NCI-H2081 (cell line): ENCODE measurements at places on chromosomes 7 and 10.

GRCh38 chr7:38306171-38306570 lies 32.7 kb upstream of the TARP start:
- DNase-seq = no peak

DNA sequence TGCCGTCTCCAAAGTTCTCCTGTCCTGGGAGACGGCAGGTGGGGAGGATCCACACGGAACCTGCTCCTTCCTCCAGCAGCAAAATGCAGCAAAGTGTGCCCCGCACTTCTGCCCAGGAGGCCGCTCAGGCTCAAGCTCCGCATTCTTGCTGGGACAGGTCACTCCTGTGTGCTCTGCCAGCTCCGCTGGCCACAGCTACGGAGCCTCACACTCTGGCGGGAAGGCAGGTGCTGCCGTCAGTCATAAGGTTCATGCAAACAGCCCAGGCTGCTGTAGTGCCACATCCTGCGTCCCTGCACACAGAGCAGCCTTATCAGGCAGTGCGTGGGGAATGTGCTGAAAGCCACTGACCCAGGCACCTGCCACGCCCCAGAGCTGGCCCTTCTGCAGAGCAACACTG lies 22.4 kb downstream of the ADGRA1 start:
- no peak for DNase-seq

DNA sequence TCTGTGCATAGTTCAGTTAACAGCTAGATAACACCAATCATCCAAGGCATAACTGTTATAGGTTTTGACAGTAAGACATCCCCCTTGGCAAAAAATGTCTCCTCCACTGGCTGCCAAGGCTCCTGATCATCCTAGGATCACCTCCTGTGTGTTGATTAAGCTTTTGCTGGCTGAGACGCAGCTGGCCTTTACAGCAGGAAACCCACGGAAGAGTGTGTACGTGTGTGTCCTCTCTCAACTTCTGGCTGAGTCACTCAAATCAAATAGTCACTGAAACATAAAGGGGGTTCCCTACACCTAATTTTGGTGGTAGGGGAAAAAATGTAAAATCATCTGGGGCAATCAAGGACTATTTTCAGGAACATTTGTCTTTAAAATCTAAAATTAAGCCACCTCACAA lies 208.8 kb downstream of the CTNNA3 start:
- DNase-seq = no peak

GRCh38 chr10:70930263-70931000 lies 42.1 kb upstream of the PCBD1 start:
- no peak for DNase-seq

- DNase-seq = peak; percentile 88
Observed at GRCh38 chr7:115676080-115676479, 354.5 kb downstream of the TFEC start.

DNA sequence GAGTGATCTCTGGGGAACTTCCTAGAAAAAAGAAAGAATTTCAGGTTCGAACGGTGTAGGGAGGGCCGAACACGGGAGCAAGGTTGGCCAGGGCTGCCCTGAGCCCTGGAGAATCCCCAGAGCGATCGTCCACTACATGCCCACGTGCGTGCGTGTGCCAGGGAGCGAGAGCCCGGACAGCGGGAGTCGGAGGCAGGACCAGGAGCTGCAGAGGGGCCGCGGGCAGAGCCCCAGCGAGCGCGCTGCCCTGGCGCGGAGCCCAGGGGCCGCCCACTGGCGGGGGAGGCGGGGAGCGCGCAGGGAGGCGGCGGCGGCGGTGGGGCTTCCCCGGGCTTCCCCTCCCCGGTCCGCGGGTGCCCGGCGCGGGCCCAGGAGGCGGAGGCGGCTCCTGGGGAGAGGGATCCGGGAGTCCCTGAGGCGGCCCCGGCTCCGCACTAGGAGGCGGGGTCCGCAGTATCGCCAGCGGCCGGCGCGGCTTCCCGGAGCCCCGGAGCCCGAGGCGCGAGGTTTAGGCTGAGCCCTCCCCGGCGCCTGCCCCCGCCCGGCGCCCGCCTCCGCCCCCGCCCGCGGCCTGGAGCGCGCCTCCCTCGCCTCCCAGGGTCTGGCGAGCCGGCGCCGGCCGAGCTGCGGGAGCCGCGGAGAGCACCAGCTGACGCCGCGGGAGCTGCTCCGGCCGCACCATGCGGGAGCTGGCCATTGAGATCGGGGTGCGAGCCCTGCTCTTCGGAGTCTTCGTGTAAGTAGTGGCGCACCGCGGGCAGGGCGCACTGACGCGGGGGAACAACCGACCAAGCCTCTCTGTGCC lies at the start of gene PLPP4:
Gene PLPP4 (plus strand): TSS at position 602 of the 805 bp plus-strand sequence. CDS start 79 bp downstream, at position 681.
- peak; percentile 13 for DNase-seq

DNA sequence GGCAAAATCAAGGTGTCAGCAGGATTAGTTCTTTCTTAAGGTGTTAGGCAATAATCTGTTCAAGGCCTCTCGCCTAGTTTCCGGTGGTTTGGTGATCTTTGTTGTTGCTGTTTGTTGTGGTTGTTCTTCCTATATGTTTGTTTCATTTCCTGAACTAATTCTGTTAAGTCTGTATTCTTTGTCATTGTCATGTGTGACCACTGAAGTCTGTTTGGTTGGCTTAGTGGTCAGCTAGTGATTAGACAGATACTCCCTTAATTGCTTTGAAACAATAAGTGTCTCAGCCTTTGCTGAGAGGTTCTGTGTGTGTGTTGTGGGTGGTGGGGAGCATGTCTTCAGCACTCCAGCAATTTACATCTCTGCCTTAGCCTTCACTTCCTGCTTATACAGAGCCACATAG lies 46.0 kb downstream of the ABCC2 start:
- DNase-seq = no peak

DNA sequence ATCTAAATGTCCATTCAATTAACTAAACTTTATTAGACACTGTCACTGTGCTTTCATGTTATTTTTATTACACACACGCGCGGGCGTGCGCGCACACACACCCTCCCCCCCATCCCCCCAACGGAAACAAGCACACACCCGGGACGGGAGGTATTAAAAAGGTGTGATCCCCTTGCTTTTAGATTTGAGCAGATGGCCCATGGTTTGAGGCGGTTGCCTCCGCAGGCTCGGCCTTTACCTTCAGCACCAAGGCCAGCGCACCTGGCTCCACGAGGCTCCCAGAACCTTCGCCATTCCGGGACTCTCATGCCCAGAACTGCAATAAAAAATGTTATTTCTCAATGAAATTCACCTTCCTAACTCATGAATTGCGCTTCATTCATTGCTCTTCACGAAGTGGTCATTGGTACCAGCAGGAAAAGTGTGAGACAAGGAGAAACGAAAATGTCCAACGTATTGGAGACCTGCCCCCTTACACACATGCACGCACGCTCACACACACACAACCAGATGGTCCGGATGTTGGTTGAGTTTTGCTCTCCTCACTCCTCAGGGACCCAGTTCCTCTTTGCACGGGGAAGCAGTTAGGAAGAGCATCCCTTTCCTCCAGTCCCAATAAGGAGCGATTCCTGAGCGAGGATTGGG lies 20.8 kb upstream of the PTF1A start:
- DNase-seq = no peak

GRCh38 chr10:77164616-77165311 lies 472.8 kb downstream of the KCNMA1 start:
- no peak for DNase-seq

DNA sequence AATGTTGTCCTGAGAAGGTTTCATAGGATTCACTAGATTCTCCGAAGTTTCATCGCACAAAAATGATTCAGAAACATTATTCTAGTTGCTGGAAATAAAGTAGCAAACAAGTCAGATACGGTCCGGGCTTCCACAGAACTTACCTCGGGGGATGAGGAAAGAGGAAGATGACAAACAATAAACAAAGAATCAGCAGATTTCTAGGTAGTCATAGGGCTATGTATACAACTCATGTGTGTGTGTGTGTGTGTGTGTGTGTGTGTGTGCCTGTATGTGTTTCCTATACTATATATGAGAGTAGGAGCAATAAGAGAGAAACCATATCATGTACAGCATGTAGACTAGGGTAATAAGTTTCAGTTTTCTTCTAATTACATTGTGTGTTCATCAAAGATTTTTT lies 16.5 kb downstream of the TMEM236 start:
- no peak for DNase-seq

- DNase-seq = no peak
Observed at GRCh38 chr7:84482476-84482875, 287.9 kb upstream of the SEMA3A start.

GRCh38 chr7:143352531-143353002 lies 9.9 kb downstream of the FAM131B start:
- no peak for DNase-seq

GRCh38 chr7:142808802-142809583 lies 38.2 kb downstream of the PRSS2 start:
- no peak for DNase-seq

GRCh38 chr7:2431260-2431867 lies 28.0 kb downstream of the CHST12 start:
- DNase-seq = no peak

DNA sequence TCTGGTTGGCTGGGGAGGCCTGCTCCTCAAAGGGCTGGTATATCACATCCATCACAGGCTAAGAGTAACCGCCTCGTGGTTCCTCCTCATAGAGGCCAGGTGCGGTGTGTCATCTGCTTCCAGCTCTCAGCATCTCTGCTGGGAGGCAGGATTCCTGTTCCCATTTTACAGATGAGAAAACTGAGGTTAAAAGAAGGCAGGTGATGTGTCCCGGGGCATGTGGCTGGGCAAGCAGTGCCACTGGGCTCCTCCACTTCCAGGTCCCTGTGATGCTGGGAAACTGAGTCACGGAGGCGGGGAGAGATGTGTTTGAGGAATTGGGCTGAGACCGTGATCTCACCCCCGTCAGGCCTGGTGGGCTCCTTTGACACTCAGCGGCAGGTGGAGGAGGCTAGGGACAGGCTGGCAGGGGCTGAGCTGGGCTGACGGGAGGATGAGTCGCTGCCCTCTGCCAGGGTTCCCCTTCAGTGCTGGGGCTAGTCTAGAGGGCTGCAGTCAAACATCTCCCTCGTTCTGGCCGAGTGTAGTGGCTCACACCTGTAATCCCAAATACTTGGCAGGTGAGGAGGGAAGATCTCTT lies 9.4 kb downstream of the ARPC1B start:
- no peak for DNase-seq

GRCh38 chr10:123769647-123770046 lies 103.5 kb downstream of the GPR26 start:
- DNase-seq = no peak

- DNase-seq = no peak
Observed at GRCh38 chr7:99469381-99470065, 3.2 kb upstream of the ZNF789 start.

DNA sequence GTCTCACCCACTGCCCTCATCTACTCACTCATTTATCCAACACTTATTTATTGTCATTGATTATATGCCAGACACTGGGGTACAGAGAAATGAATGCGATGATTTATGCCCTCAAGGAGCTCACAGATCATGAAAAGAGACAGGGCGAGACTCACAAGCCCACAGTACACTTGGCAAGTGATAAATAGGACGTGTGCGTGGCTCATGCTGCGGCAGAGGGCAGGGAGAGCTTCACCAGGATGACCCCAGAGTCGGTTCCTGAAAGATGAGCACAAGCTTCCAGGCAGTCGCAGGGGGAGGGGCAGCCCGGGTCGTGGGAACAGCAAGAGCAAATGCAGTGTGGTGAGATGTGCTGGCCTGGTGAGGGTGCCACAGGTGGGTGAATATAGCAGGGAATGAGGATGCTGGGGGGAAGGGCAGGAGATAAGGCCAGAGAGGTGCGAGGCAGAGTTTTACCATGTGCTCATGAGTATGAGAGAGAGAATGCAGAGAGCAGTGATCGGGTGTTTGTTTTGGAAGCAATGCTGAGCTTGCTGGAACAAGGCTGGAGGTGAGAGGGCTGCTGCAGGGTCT lies 70.9 kb downstream of the ATXN7L1 start:
- DNase-seq = no peak
